ENCODE measurements at places on chromosomes 5 and 9.

DNA sequence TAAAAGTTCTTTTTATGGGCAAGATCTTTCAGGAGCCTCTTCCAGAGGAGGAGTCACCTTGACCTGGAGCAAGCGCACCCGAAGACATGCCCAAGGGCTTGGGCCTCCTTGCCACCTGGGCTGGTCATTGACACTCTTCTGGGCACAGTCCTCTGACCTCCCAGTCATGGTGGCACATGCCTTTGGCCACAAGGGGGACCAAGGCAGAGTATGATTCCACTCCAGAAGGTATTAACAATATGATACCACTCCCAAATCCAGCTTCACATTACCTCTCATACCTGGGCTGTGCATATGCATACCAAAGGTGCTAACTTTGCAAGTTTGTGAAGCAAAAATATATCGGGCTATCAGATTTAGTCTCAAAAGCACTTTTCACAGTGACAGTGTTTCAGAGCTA is 84.6 kb downstream of the MAST4 start:
- DNase-seq: no peak

GRCh38 chr9:71270554-71270953 is 149.1 kb upstream of the TRPM3 start:
- DNase-seq: no peak

GRCh38 chr5:78776637-78777036 is 128.1 kb upstream of the LHFPL2 start:
- DNase-seq: no peak

DNA sequence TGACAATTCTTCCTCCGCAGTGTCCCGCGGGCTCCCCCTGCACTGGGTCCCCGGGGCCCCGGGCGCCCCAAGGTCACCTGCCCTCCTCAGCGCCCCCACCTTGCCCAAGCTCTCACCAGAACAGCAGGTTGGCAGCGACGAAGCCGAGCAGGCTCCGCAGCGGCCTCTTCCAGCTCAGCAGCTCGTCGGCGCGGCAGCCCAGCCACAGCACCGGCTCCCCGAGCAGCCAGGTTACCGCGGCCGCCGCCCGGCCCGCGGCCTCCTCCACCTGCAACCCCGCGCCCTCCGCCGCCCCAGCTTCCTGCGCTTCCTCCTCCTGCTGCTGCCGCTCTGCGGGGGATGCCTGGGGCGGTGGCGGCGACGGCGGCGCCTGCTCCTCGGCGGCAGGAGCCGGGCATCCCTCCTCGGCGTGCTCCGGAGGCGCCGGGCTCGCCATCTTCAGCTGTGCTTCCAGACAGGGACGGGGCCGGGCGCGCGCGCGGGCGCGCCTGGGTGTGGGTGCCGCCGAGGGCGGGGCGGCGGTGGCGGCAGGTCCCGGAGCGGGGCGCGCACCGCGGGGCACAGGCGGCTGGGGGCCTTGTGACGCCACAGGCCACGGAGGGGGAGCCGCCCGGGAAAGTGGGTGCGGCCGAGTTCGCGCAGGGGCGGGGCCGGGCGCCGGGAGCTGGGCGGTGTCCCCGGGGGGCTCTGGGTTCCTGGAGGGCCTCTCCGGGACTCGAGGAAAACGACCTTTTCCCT is at the start of gene RETREG1:
Gene RETREG1, minus strand, starts transcription at position 462 of the 738 bp plus-strand sequence. Its CDS starts 26 bp downstream, at position 436.
- peak; percentile 25 for DNase-seq

DNA sequence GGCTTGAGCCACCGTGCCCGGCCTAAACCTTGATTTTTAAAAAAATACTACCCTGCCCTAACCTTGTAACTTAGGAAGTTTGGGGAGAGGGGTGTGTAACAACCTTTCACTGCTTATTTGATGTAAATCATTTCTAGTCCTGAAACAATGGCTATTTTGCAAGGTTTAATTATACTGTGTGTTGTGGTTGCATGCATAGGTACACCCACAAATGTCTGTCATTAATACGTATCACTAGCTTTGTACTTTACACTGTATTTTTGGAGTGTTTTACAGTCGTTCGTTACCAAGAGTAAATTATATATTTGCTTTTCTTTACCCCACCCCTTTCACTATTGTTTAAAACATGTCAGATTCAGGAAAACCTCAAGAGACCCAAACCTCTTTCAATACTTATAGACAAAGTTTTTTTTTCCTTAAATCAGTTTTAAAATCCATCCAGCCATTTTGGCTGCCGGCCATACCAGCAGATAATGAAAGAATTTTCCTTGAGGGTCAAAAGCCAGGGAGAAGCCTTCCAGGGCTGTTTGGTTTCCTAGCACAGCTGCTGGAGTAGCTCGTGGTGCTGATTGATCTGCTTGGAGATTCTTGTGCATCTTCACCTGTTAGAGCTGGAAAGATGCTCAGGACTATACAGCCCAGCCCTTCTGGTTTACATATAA is 50.7 kb downstream of the DOCK8 start:
- no peak for DNase-seq

GRCh38 chr9:69519470-69520240 is 152.5 kb downstream of the APBA1 start:
- peak; percentile 16 for DNase-seq

- DNase-seq: no peak
Observed at GRCh38 chr5:111511831-111512374, 432 bp downstream of the STARD4 start.

- DNase-seq: no peak
Observed at GRCh38 chr9:89675058-89675742, 70.4 kb downstream of the GADD45G start.

DNA sequence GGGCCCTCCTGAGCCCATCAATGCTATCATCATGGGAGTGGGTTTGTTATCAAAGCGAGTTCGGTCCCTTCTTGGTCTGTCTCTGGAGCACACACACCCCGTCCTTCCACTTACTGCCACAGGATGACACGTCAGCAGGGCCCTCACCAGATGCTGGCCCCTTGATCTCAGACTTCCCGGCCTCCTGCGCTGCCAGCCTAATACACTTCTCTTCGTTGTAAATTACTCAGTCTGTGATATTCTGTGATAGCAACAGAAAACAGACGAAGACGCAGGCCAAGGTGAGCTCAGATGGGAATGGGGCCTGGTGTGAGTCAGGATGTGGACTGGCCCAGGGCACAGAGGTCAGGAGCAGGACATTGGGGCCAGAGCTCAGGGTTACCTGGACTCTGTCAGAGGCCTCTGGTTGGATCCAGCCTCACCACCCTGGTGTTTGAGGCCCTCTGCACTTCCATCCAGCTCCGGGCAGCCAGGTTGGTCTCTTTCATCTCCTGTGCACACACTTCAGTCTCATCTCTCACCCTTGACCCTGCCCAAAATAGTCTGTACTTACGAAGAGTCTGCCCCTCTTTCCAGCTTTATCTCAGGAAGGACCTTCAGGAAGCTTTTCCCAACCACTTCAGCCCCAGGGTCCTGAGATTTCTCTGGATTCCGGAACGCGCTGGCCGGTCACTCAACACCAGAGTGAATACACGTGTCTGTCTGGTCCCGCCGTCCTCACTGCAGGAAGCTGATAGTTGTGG is 26.0 kb upstream of the CNOT6 start:
- no peak for DNase-seq

- DNase-seq: no peak
Observed at GRCh38 chr5:9187614-9188013, 358.3 kb downstream of the SEMA5A start.

DNA sequence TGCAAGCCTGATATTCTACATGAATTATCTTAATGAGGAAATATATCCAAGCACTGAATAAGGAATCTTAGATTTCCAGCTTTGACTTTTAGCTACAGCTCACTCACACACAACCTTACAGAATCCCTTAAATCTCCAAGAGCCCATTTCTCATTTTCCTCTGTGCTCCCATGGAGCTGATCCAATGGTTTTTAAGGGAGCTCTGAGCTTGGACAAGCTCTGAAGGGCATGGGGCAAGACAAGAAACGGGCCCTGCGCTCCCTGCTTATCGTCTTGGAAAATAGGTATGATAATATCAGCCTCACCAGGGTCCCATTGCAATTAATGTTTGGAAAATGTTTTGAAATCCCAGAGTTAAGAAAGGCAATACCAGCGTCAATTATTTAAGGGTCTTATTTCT is 1021.7 kb downstream of the NR2F1-AS1 start:
- DNase-seq: no peak

DNA sequence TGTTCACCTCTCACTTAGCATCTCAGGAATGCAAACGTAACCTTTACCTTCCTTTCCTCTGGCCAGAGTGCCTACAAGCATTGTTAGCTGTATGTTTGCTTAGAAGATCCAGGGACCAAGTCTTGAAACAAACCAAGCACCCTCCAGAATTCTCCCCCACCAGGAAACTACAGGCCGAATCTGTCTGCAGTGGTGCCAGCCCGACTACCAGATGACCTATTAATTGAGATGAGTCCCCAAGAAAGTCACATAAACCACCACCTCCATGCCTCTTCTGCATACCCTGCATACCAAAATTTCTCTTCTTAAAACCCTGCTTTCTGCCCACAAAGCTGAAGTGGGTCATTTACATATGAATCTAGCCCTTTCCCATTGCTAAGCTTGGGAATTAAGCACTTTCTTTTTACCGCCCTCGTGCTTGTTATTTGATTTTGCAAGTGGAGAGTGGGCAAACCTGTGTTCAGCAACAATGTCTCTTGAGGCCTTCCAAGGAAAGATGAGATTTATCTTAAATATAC is 1239.1 kb downstream of the CDH12 start:
- DNase-seq: no peak

DNA sequence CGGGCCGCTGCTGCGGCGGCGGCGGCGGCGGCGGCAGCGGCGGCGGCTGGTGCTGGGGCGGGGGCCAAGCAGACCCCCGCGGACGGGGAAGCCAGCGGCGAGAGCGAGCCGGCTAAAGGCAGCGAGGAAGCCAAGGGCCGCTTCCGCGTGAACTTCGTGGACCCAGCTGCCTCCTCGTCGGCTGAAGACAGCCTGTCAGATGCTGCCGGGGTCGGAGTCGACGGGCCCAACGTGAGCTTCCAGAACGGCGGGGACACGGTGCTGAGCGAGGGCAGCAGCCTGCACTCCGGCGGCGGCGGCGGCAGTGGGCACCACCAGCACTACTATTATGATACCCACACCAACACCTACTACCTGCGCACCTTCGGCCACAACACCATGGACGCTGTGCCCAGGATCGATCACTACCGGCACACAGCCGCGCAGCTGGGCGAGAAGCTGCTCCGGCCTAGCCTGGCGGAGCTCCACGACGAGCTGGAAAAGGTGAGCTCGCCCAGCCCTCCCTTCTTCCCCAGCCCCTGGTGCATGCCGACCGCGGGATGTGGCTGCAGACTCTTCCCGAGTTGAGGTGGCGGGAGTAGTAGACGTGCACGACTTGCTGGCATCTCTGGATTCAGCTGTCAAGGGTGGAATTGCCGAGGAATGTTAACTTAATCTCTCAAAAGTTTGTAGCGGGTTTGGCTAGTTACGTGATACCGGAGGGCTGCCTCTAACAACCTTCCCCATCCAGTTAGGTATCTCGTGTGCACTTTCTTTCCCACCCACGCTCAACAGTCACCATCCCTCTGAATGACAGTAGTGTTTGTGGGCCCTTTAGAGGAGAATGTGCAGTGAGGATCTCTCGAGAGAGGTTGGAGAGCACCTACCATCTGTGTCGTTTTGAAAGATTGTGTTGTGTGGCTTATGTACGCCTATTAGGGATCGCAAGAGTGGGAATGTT is 932 bp downstream of the SLC12A2 start:
- peak; percentile 54 for DNase-seq

DNA sequence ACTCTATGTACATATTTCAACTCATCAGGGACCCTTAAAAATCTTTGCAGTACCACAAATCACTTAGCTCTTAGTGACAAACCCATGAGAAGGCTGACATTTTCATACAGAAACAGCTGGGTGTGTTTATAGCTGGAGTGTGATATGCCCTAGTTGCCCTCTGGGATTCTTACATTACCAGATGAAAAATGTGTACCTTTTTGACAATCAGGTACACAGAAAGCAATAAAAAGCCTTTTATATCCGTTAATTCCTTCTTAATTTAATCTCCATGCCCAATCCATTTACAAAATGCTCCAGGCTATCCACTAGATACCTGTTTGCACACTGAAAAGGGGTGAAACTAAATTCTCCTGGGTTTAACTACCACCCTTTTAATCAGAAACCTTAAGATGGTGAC is 222.9 kb downstream of the KIAA0825 start:
- no peak for DNase-seq

GRCh38 chr9:122819791-122820489 is 8.4 kb downstream of the PDCL start:
- no peak for DNase-seq

DNA sequence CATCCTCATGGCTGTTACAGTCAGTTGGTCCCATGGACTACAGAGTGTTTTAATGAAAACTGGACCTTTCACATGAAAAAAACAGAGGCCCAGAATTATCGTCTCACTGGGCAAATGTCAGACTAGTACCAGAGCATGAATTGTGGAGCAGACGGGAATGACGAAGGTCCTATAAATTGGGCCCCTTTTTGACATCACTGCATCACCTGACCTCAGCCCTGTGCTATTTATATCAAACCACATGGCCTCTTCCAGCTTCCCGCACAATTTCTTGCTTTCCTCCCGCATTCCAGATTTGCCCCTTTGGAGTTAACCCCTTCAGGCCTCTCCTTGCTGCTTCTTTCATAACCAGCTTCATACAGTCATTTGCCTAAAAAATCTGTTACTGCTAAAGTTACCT is 301.7 kb downstream of the ATPSCKMT start:
- DNase-seq: no peak

- DNase-seq: peak; percentile 60
Observed at GRCh38 chr5:91189480-91190313, 193.4 kb downstream of the ARRDC3 start.

GRCh38 chr9:76571743-76572146 is 112.8 kb downstream of the GCNT1 start:
- DNase-seq: peak; percentile 13

- no peak for DNase-seq
Observed at GRCh38 chr9:137224830-137225694, at the start of gene CYSRT1. Gene CYSRT1, plus strand, starts transcription at chr9:137225174. Its CDS starts 448 bp downstream, at chr9:137225622.

GRCh38 chr9:14179449-14179848 is 134.5 kb downstream of the NFIB start:
- no peak for DNase-seq

DNA sequence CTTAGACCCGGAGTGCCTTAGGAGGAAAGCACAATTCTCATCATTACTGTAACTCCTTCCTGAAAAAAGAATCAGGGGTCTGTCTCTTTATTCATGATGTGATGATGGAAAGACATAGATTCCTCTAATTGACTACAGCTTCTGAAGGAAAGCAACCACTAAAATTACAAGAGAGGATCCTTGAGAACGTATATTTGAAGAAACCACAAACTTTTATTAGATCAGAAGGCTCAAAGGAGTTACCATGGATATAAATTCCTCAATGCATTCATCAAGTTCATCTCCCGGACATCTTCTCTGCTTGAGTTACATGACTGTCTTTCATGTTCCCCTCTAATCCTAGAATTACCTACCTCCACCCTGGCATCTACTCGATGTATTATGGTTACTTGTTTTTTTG is 104.1 kb upstream of the PAPPA start:
- no peak for DNase-seq

GRCh38 chr9:81424431-81424830 is 264.9 kb downstream of the TLE1 start:
- no peak for DNase-seq

GRCh38 chr5:108661590-108662219 is 86.0 kb upstream of the FER start:
- DNase-seq: no peak

GRCh38 chr5:7317751-7318150 is 78.2 kb upstream of the ADCY2 start:
- no peak for DNase-seq

- no peak for DNase-seq
Observed at GRCh38 chr5:10169359-10169758, 80.3 kb downstream of the ATPSCKMT start.

- no peak for DNase-seq
Observed at GRCh38 chr5:102765350-102765749, 10.2 kb downstream of the PAM start.

Data from GM12865 (cell line).